ENCODE measurements at places on chromosomes 16 and 17.

GRCh38 chr17:57890857-57891232, 41.0 kb upstream of the MRPS23 start:
- no peak for DNase-seq

DNA sequence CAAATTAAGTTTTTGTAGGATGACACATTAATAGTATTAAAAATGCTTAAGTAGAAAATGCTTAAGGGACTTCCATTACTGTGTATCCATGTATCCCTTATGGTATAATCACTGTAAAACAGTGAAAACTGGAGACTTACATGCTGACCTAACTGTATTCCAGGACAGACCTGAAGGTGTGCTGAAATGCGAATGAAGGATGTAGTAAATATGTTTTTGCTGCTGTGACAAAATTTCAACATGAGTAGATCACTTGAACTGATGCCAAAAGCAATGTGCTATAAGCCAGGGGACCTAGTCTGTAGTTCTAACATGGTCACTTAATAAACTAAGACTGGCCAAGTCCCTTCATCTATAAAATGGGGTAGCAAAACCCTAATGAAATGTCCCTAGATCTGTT, 142.0 kb upstream of the CORO6 start:
- DNase-seq, result no peak

GRCh38 chr16:81634380-81635062, 144.6 kb upstream of the PLCG2 start:
- no peak for DNase-seq

- DNase-seq, result peak; percentile 49
These were observed 10.4 kb upstream of the CHMP6 start for GRCh38 chr17:80981062-80981902.

GRCh38 chr17:77534137-77534536, 393.4 kb downstream of the SEC14L1 start:
- DNase-seq, result no peak

DNA sequence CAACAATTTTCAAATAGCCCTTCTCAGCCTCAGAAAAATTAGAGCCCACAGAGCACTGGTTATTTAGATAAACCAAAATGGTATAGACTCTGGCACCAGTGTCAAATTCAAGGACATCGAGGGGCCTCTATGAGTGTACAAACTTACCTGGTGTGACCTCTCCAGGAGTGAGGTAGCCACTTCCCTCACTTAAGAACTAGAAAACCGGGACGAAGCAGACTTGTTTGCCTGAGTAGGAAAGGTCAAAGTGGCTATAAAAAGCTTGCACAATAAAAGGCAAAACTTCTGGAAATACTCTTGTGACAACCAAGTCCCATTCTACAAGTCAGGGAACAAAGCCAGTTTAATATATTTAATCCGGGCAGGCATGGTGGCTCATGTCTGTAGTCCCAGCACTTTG, 39.2 kb upstream of the PRSS54 start:
- no peak for DNase-seq

- DNase-seq, result no peak
These were observed 841 bp downstream of the ALOXE3 start for GRCh38 chr17:8117367-8117979.

DNA sequence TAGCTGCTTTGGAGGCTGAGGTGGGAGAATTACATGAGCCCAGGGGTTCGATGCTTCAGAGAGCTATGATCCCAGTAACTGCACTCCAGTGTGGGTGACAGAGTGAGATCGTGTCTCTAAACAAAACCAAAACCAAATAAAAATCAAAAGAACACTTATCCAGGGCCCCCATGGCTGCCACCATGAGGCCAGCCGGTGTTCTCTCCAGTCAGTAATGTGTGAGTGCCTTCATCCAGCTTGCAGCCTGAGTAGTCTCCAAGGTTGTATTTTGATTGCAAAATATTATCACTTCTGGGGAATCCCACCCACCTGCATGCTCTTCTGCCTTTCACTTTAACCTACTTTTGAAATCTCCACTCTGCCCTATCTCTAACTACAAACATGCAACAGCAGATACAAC, 221.0 kb upstream of the WSB1 start:
- no peak for DNase-seq

DNA sequence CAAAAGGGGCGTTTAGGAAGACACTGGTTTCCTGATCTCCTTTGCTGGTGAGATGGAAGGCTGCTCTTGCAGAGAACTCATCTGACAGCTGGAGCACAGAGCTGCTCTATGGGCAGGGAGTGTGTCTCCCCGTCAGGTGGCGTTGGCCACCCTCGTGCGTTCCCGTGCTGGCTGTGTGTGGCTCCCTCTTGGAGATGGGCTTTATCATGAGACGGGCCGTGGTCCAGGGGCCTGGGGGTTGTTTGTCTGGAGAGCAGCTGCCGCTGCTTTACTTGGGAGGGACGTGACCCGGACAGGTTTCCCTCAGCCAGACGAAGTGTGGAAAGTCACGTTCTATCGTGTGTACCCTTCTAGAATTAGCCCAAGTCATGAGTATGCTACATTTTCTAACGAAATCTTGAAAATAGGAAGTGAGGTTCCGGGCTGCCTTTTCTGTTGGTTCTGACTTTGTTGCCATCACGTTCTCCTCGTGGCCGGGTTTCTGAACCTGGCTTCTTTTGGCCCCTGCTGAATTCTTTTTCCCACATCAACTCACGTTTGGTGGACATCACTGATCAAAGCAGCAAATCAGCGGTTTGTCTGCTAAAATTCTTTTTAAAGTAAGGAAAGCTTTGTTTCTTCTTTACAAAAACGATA, 105.6 kb upstream of the CHMP6 start:
- DNase-seq, result no peak

DNA sequence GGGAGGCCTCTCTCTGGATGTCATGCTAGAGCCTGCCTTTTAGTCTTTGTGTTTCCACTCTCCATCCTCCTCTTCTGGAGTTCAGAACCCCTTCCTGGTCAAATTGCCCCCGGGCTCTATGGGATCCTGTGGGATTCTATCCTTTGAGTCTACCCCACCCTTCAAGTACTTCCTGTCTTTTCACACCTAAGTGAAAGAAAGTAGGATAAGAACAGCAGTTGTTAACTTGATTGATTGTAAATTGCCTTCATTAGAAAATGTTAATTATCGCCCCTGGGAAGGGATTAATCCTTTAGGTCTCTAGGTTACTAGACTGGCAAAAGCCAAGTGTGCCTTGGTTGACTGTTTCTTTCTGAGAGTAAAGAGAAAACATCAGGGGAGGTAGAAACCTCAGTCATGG, 30.1 kb downstream of the PRKCB start:
- DNase-seq, result no peak

DNA sequence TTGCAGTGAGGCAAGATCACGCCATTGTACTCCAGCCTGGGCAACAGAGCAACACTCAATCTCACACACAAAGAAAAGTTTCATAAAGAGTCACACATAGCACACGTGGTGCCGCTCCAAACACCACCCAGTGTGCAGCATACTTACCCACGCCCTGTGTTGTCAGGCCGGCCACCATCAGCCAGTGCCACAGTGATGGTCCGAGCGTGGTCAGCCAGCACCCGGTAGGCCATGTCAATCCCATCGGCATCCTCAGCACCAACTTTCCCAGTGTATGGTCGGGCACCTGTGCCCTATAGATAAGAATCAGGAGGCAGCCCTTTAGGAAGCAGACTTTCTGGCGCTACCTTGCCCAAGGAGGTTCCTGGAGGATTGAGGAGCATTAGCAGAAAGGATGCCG, 17.7 kb upstream of the EXOSC6 start:
- no peak for DNase-seq

DNA sequence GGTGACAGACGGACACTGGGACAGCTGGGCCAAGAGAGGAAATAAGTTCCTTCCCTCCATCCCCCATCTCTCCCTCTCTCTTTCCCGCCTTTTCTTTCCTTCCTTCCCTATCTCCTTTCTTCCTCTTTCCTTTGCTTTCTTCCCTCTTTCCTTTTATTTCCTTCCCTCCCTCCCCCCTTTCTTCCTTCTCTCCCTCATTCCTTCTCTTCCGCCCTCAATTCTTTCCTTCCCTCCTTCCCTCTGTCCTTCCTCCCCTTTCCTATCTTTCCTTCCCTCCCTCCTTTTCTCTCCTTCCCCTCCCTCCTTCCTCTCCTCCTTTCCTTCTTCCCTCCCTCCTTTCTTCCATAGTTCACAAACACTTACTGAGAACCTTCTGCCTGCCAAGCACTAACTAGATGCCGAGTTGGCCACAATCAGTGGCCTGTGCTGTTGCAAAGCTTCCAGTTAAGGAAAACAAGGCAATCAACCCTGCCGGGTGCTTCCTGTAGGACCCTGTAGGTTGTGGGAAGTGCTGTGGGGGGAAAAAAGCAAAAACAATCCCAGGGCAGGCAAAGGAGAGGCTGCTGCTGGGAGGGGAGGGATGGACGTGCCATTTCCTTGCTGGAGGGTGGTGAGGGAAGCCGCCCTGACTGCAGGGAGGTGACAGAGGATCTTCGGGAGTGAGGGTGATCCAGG, 31.7 kb downstream of the ABCC6 start:
- no peak for DNase-seq

DNA sequence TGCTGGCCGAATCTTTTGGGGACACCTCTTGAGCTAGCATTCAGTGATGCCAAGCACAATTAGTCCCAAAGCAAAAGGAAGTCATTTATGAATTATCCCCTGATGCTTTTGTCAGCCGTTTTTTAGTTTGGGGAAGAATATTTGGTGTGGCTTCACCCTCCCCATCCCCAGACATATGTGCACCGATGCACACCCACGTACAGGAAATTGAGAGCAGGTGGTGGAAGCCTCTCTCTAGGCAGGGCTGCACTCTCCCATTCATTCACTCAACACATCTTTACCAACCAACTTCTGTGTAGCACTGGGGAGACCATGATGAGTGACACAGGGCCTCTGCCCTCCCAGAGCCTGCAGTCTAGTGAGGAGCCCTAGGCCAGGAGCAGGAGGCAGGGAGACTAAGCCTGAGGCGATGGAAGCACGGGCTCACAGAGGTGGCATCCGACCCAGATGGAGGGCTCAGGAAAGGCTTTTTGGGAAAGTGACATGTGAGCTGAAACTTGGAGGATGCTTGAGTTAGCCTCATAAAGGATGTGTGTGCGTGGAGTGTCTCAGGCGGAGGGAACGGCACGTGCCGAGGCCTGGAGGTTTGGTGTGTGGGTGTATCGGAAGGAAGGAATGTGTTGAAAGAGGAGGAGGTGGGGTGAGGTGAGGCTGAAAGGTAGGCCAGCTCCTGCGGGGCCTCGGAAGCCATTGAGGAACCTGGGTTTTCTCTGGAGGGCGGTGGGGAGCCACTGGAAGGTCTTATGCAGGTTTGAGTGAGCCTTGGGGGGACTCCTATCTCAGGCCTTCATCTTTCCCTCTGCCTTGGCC, 43.8 kb downstream of the PSME3IP1 start:
- no peak for DNase-seq

- no peak for DNase-seq
These were observed 24.4 kb downstream of the SCNN1G start for GRCh38 chr16:23206986-23207385.

- DNase-seq, result no peak
These were observed 20.1 kb upstream of the PIRT start for GRCh38 chr17:10857976-10858375.

DNA sequence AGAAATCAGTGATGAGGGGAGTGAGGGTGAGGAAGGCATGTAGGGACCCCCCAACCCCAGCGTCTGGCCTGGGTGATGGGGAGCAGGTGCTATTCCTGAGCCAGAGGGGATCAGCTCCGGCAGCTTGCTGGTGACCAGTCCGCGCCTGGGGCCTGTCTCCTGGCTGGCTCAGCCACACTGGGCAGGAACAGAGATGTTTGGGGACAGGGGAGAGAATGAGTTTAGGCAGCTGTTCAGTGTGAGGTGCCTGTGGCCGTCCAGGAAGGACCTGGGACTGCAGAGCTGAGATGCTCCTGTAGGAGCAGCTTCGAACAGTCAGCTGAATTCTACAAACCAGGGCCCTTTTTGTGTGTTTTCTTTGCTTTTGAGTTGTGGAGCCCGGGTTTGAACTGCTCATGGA, 23.2 kb upstream of the SPNS2 start:
- no peak for DNase-seq

DNA sequence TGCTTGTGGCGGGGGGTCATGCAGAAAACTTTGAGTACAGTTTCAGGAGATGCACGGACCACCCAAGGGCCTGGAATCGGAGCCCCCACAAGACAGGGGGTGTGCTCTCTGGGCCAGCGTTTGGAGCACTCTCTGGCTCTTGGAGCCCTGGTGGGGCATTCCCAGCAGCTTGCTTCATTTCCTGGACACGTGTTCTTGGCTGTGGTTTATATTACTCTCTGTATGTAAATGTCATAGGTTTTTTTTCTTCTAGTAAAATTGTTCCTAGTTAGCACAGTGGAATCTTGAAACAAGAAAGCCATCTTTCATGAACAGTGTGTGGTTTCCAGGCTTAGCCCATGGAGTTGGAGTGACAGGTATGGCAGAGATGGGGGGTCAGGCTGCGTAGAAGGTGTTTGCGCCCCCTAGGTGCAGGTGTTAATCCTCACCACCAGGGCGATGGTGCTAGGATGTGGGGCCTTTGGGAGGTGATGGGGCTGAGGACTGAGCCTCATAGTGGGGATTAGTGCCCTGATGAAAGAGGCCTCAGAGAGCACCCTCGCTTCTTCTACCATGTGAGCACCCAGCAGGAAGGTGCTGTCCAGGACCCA, 79.8 kb downstream of the JPH3 start:
- DNase-seq, result no peak

- no peak for DNase-seq
These were observed 388.9 kb downstream of the NPIPA8 start for GRCh38 chr16:17947637-17948036.

- DNase-seq, result no peak
These were observed 87.5 kb upstream of the HLF start for GRCh38 chr17:55177159-55177854.

DNA sequence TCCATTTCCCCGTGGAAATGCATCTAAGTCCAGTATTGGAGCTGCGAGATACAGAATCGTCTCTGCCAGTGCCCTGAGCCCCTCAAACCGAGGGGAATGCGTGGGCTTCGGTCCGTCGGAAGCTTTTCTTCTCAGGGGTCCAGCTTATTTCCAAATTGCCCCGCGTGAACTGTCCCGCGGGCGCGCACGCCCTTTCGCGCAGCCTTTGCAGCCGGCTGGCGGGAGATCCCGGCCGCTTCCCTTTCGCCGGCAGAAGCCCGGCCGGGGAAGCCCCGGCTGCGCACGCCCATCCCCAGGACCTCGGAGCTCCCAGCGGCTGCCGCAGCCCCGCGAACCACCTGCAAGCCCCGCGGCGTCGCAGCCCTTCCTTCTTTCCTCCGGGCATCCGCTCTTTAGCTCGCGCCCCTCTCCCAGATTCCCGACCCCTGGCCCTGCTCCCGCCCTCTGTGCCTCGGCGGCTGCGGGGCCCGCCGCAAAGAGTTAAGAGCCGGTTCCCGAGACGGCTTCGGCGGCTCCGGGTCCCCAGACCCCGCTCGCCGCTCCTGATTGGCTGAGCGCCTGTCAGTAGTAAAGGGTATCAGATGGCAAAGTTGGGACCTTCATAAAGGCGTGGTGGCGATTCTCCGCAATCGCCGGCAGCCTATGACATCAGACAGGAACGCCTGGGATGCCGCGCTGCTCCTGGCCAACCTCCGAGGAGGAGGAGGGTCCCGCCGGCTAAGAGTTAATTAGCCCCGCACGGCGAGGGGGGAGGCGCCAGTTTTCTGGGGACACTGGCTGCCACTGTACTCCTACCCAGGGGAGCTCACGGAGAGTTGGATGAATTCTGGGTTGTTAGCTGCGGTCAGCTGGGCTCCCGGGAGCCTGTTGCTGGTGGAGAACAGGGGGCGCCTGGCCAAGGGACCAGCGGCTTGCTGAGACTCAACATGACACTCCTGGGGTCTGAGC, at the start of gene MYOCD:
Gene MYOCD (plus strand): TSS at position 628 of the 948 bp plus-strand sequence. CDS start 299 bp downstream, at position 927.
- no peak for DNase-seq

All from T-helper 17 cell (primary cell).